Epithelial cell of alveolus of lung (primary cell): ENCODE measurements at places on chromosomes 12 and 14. TPM values are rescaled to one million over a fixed set of nuclear protein-coding genes. Genes with fewer than 3 reads are reported as not detected.

The NGDN gene
- 24.4 and 30.1 TPM in 2 replicates for total RNA-seq

The LTBP2 gene
- 52.7 and 110 TPM in 2 replicates for total RNA-seq

The OR4Q3 gene
- not detected in 2 replicates for total RNA-seq

The HOXC10 gene
- not detected in 2 replicates for total RNA-seq

The NINJ2 gene
- total RNA-seq, result 1.8 and 2.5 TPM in 2 replicates

The SIRT4 gene
- 0.78 and 5.6 TPM in 2 replicates for total RNA-seq

The ZDHHC22 gene
- total RNA-seq, result not detected in 2 replicates

The REP15 gene
- total RNA-seq, result 1.8 TPM in 1 of 2 replicates, not detected in the other

The CLEC2A gene
- total RNA-seq, result not detected in 2 replicates

The TAS2R8 gene
- total RNA-seq, result 0.08 TPM in 1 of 2 replicates, not detected in the other

The ADAM21 gene
- total RNA-seq, result 0.26 and 0.32 TPM in 2 replicates

The GDF3 gene
- not detected in 2 replicates for total RNA-seq

The PRPH gene
- not detected in 2 replicates for total RNA-seq

The KRT72 gene
- not detected in 2 replicates for total RNA-seq

The PLXNC1 gene
- 1.4 and 1.7 TPM in 2 replicates for total RNA-seq

The NPAS3 gene
- total RNA-seq, result 0.13 and 5.6 TPM in 2 replicates

The CACNA1C gene
- total RNA-seq, result 2.6 and 4.3 TPM in 2 replicates

The EPYC gene
- not detected in 2 replicates for total RNA-seq

The KLHDC1 gene
- 0.65 and 2.2 TPM in 2 replicates for total RNA-seq

The GARIN6 gene
- not detected in 2 replicates for total RNA-seq

The FAM181A gene
- total RNA-seq, result not detected in 2 replicates

The TMPRSS12 gene
- not detected in 2 replicates for total RNA-seq

The NEK9 gene
- 29.3 and 48.1 TPM in 2 replicates for total RNA-seq

The PFDN5 gene
- total RNA-seq, result 447 and 505 TPM in 2 replicates

The NELL2 gene
- total RNA-seq, result not detected in 2 replicates

The SLC7A8 gene
- 0.26 and 4.6 TPM in 2 replicates for total RNA-seq

The SDSL gene
- 1.8 and 7.8 TPM in 2 replicates for total RNA-seq

The MGAT2 gene
- 33.8 and 78.5 TPM in 2 replicates for total RNA-seq

The GALNT8 gene
- under 0.01 and 0.26 TPM in 2 replicates for total RNA-seq

The SART3 gene
- total RNA-seq, result 33.0 and 38.0 TPM in 2 replicates

The FAIM2 gene
- total RNA-seq, result 3.5 and 15.8 TPM in 2 replicates

The AMHR2 gene
- total RNA-seq, result not detected in 2 replicates

The NR4A1 gene
- total RNA-seq, result 11.5 and 66.0 TPM in 2 replicates
